ENCODE measurements at places on chromosomes 4 and X.

- DNase-seq, result peak; percentile 26
- no peak overlapping the region for H3K4me3 ChIP-seq
- H3K27me3 ChIP-seq, result peaks cover 97% of the 10 kb centered on the region
- H3K36me3 ChIP-seq, result no peaks in the 10 kb centered on the region
- H3K4me1 ChIP-seq, result peaks cover 39% of the 10 kb centered on the region
- no peak overlapping the region for H3K27ac ChIP-seq
Measured at GRCh38 chr4:84496331-84496705, 2.8 kb downstream of the NKX6-1 start.

- peak; percentile 26 for DNase-seq
- peak overlapping the region; percentile 45 for H3K27ac ChIP-seq
- no peaks in the 10 kb centered on the region for H3K27me3 ChIP-seq
- H3K4me3 ChIP-seq, result no peak overlapping the region
Measured at GRCh38 chr4:105714932-105715331, 6.3 kb downstream of the GSTCD start.

DNA sequence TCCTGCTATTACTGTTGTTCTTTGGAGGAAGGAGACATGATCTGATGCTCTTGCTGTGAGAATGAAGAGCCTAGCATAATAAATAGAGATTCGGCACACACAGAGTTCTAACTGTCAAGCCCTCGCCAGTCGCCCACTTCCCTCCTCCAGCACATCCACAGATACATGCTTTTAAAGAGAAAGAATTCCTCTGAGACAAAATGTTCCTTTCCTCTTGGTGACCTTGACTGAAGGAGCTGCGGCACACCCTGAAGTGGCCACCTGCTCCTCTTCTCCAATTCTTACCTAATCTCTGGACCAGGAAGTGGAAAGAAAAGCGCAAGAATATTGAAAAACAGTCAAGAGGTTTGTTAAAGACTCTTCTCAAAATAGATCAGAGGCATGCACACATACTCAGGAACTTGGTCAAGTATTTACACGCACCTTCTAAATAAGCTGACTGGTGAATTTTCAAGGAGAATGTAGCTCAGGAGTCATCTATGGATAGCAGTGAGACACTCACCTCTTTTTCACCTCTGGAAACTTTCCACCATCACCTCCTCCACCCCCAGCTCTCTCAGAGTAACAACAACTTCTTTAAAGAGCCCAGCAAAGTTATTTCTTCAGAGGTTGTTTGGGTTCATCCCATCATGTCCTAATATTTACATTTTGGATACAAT, 95.4 kb downstream of the PARM1 start:
- no peak overlapping the region for H3K4me3 ChIP-seq
- H3K4me1 ChIP-seq, result no peaks in the 10 kb centered on the region
- H3K36me3 ChIP-seq, result no peaks in the 10 kb centered on the region
- no peak overlapping the region for H3K27ac ChIP-seq

- no peaks in the 10 kb centered on the region for H3K27me3 ChIP-seq
- H3K36me3 ChIP-seq, result no peaks in the 10 kb centered on the region
- no peak overlapping the region for H3K27ac ChIP-seq
- H3K4me1 ChIP-seq, result no peaks in the 10 kb centered on the region
- DNase-seq, result no peak
Measured at GRCh38 chr4:185902654-185903053, 90.7 kb upstream of the SORBS2 start.

DNA sequence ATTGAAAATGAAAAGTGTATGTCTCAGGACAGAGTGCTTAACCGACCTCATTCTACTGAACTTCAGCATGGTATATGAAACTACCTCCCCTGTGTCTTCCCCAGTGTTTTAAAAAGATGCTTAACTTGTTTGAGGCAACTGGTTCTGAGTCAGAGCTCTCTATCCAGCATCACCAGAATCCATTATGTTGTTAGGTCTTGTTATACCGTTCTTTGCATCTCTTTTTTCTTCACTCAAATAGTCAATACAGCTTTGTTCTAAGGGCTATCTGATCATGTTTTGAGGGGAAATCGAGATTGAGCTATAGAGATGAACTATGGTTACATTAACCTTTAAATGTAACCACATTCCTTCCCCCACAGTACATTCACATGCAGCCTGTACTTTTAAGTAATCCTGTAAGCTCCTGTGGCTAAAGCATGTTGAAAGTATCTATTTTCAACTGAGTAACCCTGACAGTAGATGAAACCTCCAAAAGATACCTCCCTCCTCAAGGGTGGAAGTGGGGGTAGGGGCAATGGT, 514.4 kb downstream of the RPA4 start:
- H3K36me3 ChIP-seq, result no peaks in the 10 kb centered on the region
- H3K4me1 ChIP-seq, result no peaks in the 10 kb centered on the region
- peak; percentile 60 for DNase-seq

DNA sequence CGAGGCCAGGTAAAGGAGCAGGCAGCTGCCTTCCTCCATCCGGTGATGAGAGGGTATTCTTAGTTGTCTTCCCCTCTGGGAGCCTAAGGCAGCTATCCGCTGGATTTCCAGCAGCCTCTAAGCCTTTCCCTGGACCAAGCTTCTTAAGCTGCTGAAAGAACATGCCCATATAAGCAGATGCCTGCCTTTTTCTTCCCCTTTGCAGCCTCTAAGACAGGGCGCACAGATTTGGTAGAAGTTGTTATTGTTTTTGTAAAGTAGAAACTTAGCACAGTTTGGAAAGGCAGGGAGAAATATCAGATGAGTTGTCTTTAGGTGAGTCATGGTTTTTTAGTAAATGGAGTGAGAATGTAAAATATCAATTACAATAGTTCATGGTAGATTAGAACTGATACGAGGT, 210.8 kb downstream of the ARHGAP10 start:
- H3K4me1 ChIP-seq, result peaks cover 2% of the 10 kb centered on the region
- H3K4me3 ChIP-seq, result no peak overlapping the region
- no peaks in the 10 kb centered on the region for H3K27me3 ChIP-seq
- no peak overlapping the region for H3K27ac ChIP-seq
- no peak for DNase-seq

- H3K4me3 ChIP-seq, result no peak overlapping the region
- no peak overlapping the region for H3K27ac ChIP-seq
- H3K4me1 ChIP-seq, result no peaks in the 10 kb centered on the region
- no peaks in the 10 kb centered on the region for H3K36me3 ChIP-seq
Measured at GRCh38 chrX:136616987-136617685, 30.8 kb upstream of the CD40LG start.

DNA sequence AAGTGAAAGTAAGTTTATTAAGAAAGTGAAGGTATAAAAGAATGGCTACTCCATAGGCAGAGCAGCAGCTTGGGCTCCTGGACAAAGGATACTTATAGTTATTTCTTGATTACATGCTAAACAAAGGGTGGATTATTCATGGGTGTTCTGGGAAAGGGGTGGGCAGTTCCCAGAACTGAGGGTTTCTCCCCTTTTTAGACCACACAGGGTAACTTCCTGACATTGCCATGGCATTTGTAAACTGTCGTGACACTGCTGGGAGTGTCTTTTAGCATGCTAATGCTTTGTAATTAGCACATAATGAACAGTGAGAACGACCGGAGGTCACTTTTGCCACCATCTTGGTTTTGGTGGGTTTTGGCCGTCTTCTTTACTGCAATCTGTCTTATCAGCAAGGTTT, 557.6 kb downstream of the SPRY1 start:
- no peak for DNase-seq
- H3K27me3 ChIP-seq, result no peaks in the 10 kb centered on the region
- no peak overlapping the region for H3K4me3 ChIP-seq
- H3K4me1 ChIP-seq, result peaks cover 1% of the 10 kb centered on the region
- H3K36me3 ChIP-seq, result no peaks in the 10 kb centered on the region

GRCh38 chrX:104306180-104306579, 51.4 kb upstream of the ESX1 start:
- no peak overlapping the region for H3K27ac ChIP-seq
- no peaks in the 10 kb centered on the region for H3K4me1 ChIP-seq
- no peaks in the 10 kb centered on the region for H3K36me3 ChIP-seq
- H3K27me3 ChIP-seq, result no peaks in the 10 kb centered on the region
- H3K4me3 ChIP-seq, result no peak overlapping the region

DNA sequence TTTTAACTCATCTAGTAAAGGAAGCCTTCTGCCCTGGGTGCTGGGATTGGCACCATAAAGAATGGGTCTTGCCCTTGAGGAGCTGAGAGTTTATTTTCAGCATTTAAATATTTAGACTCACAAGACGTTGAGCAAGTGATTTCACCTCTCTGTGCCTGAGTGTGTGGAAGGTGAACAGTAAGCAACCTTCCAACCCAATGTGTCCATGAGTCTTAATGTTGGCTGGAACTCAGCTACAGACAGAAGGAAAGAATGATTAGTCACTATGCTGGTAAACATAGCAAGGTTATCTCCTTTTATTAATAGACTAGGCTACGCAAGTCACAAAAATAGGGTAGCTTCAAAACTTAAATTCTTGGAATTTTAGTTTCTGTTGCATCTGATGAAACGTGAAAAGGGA, 277.4 kb upstream of the GATB start:
- H3K4me1 ChIP-seq, result no peaks in the 10 kb centered on the region
- H3K36me3 ChIP-seq, result no peaks in the 10 kb centered on the region
- no peak overlapping the region for H3K27ac ChIP-seq
- peak; percentile 88 for DNase-seq
- H3K4me3 ChIP-seq, result no peak overlapping the region

DNA sequence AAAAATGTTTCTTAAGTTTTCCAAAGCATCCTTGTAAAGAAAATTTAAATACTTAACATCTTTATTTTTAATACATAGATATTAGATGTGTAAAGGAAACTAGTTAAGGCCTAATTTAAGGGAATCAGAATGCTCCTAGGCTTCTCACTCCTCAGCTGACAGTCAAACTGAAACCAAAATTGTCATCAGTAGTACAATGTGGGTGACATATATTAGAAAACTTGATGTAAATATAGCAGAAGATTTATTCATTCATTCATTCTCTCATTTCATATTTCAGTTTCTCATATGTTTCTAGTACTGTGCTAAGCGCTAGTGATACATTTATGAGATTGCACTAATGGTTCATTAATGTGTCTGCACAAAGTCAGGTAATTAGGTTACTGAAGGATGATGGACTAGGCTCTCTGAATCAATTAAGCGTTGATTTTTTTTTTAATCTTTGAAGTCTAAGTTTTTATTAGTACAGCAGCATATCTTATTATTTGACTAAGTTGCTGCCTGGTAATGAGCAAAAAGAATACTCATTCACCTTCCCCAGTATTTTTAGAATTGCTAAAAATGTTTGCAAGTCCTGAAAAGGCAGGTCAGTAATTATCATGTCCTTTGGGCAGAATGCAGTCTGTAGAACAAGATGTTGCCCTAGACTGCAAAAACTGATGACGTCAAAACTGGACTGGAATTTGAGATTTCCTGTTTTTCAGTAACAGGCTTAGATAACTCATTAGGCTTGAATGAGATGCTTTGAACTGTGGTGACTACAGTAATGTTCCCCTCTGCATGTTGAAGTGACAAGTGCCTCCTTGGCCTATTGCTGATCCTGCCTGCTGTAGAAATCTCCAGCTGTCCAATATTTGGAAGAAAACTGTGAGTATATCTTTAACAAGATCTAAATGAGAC, 128.7 kb downstream of the ARHGAP24 start:
- H3K4me3 ChIP-seq, result no peak overlapping the region
- no peaks in the 10 kb centered on the region for H3K36me3 ChIP-seq
- DNase-seq, result peak; percentile 35
- no peaks in the 10 kb centered on the region for H3K4me1 ChIP-seq
- no peaks in the 10 kb centered on the region for H3K27me3 ChIP-seq
- no peak overlapping the region for H3K27ac ChIP-seq

DNA sequence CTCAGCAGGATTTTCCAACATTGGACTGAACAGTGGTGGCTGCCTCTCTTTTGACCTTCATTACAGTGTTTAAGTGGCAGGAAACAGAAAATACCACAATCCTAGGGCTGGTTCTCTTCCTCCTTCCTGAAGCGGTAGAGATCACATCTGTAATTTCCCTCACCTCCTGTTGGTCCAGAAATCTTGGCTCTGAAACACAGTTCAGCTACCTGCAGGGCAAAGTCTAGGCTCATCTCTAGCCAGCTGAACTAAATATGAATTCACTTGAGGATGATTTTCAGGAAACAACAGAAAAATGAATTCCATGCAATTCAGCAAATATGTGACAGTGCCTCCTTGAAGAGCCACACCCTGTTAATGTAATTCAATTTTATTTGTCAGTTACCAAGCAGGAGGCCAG, 531.9 kb downstream of the INPP4B start:
- DNase-seq, result no peak
- H3K4me1 ChIP-seq, result no peaks in the 10 kb centered on the region
- peaks cover 9% of the 10 kb centered on the region for H3K36me3 ChIP-seq
- H3K27me3 ChIP-seq, result no peaks in the 10 kb centered on the region
- H3K4me3 ChIP-seq, result no peak overlapping the region
- H3K27ac ChIP-seq, result no peak overlapping the region

GRCh38 chrX:75038925-75039324, 113.7 kb upstream of the NEXMIF start:
- H3K4me1 ChIP-seq, result no peaks in the 10 kb centered on the region
- no peaks in the 10 kb centered on the region for H3K27me3 ChIP-seq
- no peak overlapping the region for H3K27ac ChIP-seq
- no peaks in the 10 kb centered on the region for H3K36me3 ChIP-seq
- no peak overlapping the region for H3K4me3 ChIP-seq
- DNase-seq, result peak; percentile 2

DNA sequence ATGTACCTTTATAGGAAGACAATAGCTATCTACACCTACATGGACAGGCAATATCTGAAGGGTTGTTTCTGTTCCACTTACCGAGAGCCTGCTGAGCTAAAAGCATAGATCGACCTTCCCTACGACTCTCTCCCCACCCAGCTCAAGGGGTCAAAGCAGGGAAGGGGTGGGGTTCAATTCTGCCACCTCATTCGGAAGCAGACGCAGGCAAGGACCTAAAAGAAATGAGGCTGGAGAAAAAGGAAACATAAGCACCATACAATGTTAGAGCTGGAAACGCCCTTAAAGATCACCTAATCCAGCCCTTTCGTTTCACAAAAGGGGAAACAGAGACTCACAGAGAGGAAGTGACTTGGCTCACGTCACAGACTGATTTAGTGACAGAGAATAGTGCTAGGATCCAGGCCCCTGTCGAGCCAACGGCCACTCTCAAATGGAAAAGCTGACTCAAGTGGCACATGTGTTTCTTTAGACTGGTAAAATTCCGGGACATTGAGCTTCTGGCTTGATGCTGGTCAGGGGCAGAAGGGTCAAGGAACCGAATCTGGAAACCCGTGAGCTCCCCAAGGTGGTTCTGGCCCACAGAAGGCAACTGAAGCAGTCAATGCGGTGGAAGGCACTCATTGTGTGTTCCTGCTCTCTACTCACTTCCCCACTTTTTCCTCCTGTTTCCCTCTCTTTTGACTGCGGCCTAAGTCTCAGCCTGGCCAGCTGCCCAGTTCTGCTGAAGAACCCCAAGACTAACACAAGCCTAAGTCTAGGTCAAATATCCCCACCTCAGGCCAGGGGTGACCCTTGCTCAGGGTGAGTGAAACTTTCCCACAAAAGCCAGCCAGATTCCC, 7.5 kb downstream of the SEPTIN6 start:
- no peak overlapping the region for H3K27ac ChIP-seq
- peaks cover 3% of the 10 kb centered on the region for H3K4me1 ChIP-seq
- H3K4me3 ChIP-seq, result peak overlapping the region; percentile 34
- no peaks in the 10 kb centered on the region for H3K27me3 ChIP-seq
- DNase-seq, result peak; percentile 58

DNA sequence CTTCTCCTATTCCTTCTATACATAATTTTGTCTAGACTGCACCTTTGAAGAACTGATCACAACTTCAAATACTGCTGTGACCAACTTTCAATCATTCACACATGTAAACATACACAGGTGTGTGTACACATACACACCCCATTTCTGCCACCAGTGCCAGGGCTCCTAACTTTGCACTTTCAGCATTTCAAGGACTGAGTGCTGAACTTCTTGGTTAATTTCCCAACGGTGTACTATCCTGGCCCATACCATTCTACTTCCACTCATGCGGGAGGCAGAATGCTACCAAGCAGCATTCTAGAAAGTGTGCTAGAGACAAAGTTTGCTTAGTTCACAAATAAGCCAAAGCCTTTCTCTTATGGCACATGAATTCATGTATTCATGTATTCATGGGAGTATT, 51.2 kb downstream of the RPGR start:
- H3K4me1 ChIP-seq, result peaks cover 3% of the 10 kb centered on the region
- H3K27ac ChIP-seq, result no peak overlapping the region
- no peak for DNase-seq
